ENCODE measurements at places on chromosomes 2 and 18.
A peak's percentile ranks its signal among the peaks of the same experiment; 100 is the strongest.

DNA sequence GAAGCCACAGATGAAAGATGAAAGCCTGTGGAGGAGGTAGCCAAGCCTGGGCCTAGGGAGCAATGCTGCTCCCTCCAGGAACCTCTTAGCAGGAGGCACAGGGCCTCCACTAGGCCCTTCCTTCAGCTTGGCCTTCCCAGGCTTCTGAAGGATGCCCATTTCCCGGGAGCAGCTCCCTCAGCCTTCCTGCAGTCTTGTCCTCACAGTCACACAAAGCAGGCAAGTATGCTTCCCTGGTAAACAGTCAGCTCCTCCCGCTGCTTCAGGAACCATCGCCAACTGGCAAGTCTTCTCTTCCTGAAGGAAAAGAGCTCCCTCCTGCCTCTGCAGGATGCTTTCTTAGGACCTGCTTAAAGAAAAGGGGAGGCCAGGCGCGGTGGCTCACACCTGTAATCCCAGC lies 53.2 kb downstream of the SMAD7 start:
- no peak for DNase-seq

- DNase-seq: no peak
Measured at GRCh38 chr18:356778-357177, 88.9 kb upstream of the THOC1 start.

GRCh38 chr2:9327873-9328352 lies 95.4 kb downstream of the ITGB1BP1 start:
- no peak for DNase-seq

- DNase-seq: no peak
Measured at GRCh38 chr2:149931486-149931885, 343.9 kb upstream of the MMADHC start.

- DNase-seq: peak; percentile 10
Measured at GRCh38 chr2:57497489-57498096, 549.0 kb upstream of the VRK2 start.

Measured in AG09309 (cell line).